Chondrocyte (in vitro differentiated cells): ENCODE measurements at places on chromosomes 3 and 15.

- no peak for DNase-seq
These were observed 28.7 kb downstream of the TLE3 start for GRCh38 chr15:70068783-70069565.

- DNase-seq, result no peak
These were observed 4.2 kb upstream of the CHRM5 start for GRCh38 chr15:33963831-33964664.

- DNase-seq, result peak; percentile 42
These were observed 4.0 kb downstream of the HDAC11 start for GRCh38 chr3:13483988-13484695.

GRCh38 chr3:188385295-188385694, 231.3 kb downstream of the LPP start:
- no peak for DNase-seq

DNA sequence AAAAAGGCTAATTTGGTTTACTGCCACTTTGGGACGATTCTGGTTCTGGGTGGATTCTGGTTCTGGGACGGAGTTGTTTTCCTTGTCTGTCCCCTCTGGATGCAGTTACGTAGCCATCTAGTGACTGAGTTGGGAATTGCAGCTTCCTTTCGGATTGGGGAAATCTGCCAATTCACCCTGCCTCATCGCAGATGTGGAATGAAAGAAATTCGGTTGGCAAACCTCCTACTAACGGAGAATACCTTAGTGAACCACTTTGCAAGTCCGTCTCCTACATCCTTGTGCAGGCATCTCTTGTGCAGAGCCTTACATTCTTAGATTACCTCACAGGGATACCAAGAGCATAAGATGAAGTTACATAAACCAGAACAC, 31.5 kb upstream of the AP4E1 start:
- DNase-seq, result no peak

DNA sequence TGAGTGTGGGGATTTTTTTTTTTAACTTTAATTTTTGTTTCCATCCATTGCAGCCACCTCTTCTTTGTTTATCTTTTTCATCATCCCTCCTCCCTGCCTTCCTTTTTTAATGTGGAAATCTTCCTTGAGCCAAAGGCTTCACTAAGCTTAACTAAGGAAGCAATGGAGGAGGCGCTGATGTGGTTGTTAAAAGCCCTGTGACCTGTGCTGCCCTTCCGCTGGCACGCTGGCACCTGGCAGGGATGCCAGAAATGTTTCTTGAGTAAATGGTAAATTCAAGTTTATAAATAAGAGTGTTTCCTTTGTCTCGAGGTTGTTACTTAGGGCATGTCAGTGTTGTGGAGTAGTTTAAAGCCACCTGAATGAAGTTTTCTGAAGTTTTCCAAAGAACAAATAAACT, 69.4 kb downstream of the CRTC3 start:
- no peak for DNase-seq

DNA sequence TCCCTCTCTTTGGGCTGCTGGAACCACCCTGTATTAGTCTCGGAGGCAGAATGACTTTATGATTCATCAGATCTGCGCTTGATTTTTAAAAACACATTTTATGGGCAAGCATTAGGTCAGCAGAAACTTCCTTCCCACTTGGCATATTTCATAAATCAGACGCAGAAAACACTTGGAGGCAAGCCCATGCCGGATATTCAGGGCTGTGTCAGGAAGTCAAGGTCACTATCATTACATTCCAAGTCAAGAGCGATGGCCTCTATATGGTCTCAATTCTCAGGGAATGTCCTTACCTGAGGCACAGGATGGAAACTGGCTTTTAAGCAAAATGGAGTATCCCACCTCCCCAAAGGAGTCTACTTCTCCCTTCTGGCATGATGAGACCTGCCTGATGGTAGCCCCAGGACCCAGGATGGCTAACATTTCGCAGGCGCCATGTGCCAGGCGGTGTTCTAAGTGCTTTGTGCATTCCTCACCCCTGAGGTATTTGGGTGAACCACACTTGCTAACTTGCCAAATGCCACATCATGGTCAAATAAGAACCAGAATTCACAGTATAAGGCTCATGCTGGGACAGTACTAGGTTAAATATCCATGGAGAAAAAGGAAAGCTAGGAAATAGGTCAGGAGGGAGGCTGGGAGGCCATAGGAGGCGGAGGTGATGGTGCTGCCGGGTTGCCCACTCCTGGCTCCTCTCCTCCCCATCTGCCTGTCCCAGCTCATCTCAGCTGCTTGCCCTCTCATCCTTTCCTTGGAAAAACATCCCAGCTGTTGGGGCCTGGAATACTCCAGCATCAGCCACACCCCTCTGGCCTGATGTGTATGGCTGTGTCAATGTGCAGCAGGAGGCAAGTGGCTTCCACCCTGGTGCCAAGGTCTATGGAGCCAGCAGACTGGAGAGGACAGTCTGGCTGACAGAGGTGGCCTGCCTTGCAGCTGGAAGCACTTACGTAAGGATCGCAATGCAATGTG, 18.8 kb downstream of the BCL2L10 start:
- DNase-seq, result no peak

DNA sequence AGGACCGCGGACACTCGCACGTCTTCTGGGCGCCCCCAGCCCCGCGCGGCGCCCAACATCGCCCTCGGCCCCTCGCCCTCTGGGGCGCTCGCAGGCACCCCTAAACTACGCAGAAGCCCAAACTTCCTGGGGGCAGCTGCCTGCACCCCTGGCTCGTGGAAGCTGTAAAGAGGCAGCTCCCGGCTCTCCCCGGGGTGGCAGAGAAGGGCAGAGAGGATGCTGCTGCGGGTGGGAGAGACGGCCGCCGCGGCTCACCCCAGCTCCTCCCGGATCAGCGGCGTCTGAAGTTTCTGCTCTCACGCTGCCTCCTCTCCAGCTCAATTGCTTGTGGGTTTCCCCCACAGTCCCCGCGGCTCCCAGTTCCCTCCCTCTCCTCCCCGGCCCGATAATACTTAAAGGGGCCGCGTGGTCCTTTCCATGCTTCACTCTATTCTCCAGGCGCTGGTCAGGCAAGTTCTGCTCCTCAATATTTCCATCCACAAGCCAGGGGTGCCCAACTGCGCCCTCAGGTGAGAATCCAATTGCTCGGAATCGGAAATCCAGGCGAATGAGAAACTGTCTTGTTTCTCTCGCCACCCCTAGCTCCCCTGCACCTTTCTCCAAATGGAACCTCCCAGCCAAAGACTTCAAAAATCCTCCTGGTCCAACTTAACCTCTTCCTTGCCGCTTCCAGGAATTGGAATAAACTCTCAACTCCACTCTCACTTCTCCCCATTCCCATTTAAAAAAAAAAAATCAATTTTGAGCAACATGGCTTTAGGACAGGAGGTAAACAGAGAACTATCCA, 748.5 kb downstream of the ROBO1 start:
- peak; percentile 96 for DNase-seq

GRCh38 chr15:90708516-90708915, 8.6 kb upstream of the BLM start:
- no peak for DNase-seq

DNA sequence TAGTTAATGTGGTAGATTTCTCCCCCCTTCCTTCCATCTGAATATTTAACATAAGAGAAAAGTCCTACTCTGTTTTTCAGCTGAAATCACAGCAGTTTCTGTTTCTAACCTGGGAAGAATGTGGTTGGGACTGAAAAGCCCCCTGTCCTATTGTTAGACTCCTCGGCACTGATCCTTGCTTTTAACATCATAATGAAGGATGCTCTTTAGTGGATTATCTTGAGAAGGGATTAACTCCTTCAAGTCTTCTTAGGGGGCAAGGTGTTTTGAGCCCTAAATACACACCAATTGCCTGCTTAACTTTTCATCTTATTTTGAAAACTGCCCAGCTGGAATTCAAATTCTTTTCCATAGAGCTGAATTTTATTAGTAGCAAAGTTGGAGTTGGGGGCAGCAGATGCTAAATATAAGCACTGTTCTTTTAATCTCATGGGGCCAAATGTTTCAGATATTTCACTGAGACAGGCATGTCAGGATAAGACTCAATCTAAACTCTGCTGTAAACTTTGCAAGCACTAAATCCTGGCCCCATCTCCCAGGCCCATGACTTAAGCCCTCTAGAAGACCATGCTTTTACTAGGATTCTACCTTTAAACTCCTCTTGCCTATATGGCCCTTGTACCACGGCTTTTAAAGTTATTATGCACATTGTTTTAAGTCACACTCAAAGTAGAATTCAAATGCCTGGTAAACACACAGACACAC, 243.2 kb upstream of the NR2F2 start:
- DNase-seq, result no peak

- no peak for DNase-seq
These were observed 362.0 kb downstream of the ZPLD1 start for GRCh38 chr3:102796804-102797203.

DNA sequence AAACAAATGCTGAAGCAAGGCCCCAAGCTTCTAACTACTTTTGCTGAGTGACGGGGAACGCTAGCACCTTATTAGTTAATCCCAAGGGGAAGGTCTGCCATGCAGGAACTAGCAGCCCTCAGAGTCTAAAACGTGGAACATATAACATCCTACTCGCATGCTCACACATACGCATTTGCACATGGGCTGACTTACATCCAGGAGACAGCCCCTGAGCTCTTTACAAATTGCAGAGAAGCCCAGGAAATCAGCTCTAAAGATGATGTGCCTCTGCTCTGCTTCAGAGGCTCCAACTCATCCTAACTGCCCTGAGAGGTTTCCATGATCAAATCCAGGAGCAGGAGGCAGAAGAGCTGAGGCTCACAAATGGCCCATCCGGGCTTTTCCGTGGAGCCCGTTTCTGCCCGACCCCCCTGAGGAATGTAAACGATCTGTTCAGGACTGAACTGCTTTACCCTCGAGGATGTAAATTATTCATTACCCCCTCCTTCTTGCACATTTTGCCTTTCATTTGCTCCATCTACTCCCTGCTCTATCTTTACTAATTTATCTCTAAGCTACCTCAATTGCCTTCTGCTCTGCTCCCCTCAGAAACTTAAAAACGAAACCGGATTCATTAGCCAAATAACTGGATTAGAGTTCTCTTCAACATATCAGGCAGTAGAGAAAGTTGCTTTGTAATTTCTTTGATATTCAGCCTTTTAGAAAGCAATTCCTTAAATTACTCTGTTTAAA, 141.9 kb upstream of the CCDC54 start:
- DNase-seq, result no peak

- no peak for DNase-seq
These were observed 191.6 kb upstream of the STT3B start for GRCh38 chr3:31341130-31341529.

GRCh38 chr3:37137516-37137915, 36.9 kb downstream of the LRRFIP2 start:
- DNase-seq, result no peak

DNA sequence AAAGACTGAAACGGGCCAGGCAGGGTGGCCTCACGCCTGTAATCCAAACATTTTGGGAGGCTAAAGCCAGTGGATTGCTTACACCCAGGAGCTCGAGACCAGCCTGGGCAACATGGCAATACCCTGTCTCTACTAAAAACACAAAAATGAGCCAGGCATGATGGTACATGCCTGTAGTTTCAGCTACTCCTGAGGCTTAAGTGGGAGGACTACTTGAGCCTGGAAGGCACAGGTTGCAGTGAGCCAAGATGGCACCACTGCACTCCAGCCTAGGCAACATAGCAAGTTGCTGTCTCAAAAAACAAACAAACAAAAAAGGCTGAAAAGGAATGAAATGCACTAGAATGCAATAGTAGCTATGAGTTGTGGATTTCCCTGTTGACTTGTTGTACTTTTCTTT, 94.7 kb downstream of the STAG1 start:
- no peak for DNase-seq

DNA sequence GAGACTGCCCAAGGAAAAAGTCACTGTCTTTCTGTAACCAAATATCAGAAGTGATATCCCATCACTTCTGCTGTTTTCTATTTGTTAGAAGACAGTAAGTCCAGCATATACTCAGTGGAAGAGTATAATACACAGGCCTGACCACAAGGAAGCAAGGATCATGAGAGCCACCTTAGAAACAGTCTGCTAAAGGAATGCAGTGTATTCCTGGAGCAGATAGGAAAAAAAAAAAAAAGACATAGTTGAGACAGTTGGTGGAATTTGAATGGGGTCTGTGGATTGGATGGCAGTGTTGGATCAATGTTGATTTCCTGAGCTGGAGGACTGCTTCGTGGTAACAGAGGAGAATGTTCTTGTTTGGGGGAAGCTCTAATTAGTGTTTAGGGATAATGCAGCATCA, 26.5 kb upstream of the FBXL2 start:
- no peak for DNase-seq

DNA sequence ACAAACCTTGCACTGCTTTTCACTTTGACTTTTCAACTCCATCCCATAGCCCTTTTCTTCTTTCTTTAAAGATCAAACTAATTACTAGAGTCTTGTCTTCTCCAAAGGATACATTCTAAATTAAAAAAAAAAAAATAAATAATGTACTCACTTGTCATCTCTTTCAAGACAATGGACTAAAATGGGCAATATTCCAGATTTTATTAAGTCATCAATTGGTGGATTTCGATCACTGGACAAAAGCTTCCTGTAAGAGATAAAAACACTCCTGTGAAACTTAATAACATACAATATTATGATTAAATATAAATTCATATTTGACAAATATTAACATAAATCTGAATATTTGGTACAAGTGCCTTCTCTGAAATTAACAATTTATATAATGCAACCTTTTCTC, 34.1 kb downstream of the KPNA4 start:
- DNase-seq, result no peak

DNA sequence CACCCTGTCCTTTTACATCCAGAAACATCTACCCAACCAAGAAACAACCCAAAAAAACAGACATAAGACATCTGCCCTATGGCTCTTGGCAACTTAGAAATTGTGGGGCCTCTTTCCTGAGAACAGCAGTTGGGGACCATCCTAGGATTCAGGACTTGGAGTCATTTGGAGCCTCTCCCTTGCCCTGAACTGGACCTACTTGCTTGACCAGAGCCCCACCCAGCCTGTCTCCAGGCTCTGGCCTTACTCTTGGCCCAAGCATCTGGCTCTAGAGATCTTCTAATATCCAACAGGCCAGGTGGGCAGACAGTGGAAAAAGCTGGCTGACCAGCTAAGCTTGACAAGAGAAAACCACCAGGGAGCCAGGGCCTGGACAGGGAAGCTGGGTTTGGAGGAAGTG, 99.1 kb upstream of the C2CD4B start:
- DNase-seq, result no peak

DNA sequence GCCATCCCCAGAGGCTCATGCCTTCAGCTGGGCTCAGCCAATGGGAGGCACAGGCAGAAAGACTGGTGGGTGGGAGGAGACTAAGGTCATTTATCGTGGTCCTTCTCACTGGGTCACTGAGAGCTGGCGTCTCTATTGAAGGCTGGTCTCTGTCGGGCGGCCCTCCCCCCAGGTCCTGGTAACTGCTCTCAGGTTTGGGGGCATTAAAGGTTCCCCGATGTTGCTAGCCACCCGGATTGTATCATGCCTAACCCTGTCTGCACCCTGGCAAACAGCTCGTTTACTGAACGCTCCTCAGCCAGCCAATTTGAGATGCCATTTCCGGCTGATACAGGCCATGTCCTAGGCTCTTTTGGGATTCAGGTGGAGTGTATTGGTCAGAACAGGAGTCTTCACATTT, 10.5 kb downstream of the SELENOS start:
- DNase-seq, result no peak

GRCh38 chr15:87500240-87500639, 756.3 kb downstream of the NTRK3 start:
- DNase-seq, result no peak

GRCh38 chr3:149895769-149896168, 74.9 kb downstream of the PFN2 start:
- DNase-seq, result no peak

- DNase-seq, result no peak
These were observed 8.8 kb downstream of the CCDC71 start for GRCh38 chr3:49157289-49157688.

- DNase-seq, result no peak
These were observed 455.8 kb downstream of the GABRG3 start for GRCh38 chr15:27426805-27427204.
